SK-MEL-5 (cell line): ENCODE measurements at places on chromosomes 6 and 20.

- DNase-seq, result no peak
Observed at GRCh38 chr6:12348530-12349511, 58.7 kb downstream of the EDN1 start.

DNA sequence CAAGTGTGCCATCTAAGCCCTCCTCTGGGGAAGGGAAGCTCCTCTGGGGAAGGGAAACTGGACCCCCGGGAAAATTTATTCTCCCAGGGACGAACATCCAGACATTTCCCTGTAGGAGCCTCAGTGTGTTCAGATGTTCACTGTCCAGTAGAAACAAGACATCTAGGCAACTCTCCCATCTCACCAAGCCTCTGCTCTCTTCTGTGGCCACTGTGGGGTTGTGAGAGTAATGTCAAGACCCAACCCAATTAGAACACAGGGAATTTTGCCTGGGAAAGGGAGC lies 3.6 kb upstream of the PTGIS start:
- no peak for DNase-seq

DNA sequence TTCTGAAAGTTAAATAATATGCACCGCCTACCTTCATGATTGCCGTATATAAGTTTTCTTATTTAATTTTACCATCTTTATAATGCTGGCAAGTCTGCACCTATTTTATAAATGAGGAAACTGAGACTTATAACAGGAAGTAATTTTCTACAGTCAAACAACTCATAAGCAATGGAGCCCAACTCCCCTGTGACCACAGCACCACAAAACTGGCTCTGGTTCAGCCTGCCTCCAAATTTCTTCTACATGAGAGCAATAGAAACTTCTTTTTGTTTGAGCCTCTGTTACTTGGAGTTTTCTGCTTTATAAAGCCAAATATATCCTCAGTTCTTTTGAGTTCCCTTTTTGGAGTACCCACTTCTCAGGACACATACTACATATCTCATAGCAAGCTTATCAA lies 131.1 kb upstream of the HSF2 start:
- DNase-seq, result no peak

DNA sequence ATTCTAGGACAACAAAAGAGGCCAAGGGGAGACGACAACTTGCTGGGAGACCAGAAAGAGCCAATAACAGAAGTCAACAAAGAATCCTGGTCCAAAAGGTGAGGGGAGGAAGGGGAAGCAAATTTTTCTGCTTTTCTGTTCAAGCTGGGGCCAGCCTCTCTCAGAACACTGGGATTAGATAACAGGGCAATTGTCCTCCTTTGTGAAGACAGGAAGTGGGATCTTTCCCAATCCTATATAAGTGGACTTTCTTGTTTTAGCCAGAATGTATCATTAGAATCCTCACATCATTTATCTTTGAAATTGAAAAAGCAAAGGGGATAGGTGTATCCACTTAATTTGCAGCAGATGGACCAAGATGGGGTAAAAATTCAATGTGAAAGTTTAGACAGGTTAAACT lies 101.2 kb upstream of the COL21A1 start:
- peak; percentile 32 for DNase-seq

DNA sequence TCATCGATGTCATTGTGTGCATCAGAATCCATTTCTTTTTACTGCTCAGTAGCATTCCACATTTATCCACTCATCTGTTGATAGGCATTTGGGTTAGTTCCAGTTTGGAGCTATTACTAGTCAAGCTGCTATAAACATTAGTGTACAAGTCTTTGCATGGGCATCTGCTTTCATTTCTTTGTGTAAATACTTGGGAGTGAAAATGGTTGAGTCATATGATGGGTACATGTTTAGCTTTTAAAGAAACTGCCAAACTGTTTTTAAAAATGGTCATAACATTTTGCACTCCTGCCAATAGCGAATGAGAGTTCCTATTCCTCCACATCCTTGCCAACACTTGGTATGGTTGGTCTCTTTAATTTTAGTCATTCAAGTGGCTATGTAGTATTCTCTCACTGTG lies 21.2 kb upstream of the SLC22A2 start:
- DNase-seq, result no peak

DNA sequence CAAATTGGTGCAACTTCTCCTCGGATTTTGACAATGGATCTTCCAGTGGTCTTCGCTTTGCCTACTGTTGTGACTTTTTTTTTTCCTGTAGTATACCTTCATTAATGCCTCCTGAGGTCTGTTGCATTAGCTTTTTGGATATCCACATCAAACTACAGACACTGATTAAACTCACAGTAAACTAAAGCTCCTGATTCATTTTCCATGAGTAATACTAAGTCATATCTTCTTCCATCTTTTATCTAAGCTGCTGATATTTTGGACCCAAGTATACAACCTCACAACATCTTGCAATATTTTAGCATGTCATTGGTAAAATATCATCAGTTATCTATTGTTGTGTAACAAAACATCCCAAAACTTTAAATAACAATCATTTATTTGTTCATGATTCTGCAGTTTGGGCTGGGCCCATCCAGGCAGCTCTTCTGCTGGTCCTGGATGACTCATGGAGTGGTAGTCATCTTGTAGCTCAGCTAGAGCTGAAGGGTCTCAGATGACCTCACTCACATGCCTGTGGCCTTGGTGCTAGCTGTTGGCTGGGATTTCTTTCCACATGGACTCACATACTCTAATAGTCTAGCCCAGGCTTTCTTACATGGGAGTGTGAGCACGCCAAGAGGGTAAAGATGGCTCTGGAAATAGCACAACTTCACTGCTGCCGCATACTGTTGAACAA lies 78.3 kb upstream of the SRSF6 start:
- no peak for DNase-seq

GRCh38 chr6:97203343-97203742 lies 79.7 kb downstream of the MMS22L start:
- no peak for DNase-seq

DNA sequence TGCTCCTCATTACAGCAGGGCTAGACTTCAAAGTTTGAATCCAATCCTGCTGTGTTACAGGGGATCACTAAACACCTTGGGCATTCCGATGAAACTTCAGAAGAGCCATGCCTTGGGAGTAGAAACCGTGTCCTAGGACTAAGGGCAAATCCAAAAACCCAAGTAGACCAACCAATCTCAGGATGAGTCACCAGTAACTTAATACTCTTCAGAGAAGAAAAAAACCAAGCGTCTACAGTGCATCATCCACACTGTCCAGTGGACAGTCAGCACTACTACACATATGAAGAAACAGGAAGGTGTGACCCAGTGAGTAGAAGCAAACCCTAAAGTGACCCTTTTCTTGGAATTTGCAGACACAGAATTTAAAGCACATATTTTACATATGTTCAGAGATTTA lies 39.5 kb upstream of the VAPB start:
- DNase-seq, result no peak

GRCh38 chr20:60001108-60001507 lies 42.9 kb downstream of the CDH26 start:
- DNase-seq, result no peak

DNA sequence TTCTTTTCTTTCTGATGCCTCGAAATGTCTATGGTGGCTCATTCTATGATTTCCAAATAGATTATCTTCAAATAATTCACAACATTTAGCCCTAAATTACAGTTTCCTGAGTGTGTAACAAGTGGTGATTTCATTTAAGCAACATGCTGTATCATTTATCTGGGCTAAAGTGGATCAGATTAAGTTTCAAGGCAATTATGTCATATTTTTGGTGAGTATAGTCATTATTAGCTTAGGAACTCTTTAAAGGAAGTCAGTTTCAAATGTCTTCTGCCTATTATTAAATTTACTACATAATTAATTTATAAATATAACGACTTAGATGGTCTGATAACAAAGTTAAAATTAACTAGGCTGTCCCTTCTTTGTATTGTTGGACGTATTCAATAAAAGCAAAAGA lies 847.9 kb upstream of the FLRT3 start:
- no peak for DNase-seq

DNA sequence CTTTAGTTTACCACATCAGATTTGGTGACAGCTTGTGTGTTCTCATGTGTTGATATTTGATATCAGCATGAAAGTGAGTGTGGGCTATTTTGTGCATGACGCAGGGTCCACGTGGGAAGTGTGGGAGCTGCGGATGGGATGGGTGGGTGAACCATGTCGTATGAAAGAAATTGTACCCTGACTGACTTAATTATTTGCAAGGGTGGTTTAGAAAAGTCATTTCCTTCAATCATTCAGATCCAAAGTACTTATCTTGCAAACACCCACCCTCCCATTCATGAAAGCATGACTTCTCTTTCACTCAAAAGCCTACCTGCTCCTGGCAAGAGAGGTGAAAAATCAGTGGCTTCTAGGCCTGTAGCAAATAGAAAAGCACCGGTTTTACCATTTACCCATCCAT lies 91.8 kb upstream of the BACH2 start:
- DNase-seq, result no peak

DNA sequence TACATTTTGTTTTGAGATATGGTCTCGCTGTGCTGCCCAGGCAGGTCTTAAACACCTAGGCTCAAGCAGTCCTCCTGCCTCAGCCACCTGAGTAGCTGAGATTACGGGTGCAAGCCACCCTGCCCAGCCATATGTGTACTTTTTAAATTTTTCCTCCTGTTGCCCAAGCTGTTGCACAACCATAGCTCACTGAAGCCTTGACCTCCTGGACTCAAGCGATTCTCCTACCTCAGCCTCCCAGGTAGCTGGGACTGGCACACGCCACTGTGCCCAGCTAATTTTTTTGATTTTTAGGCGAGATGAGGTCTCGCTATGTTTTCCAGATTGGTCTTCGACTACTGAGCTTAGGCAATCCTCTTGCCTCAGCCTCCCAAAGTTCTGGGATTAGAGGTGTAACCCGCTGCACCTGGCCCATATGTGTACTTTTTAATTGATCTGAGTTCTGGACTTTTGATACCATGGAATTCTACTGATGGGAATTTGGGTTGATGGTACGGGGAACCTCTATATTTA lies 44.9 kb downstream of the ITCH start:
- DNase-seq, result no peak

DNA sequence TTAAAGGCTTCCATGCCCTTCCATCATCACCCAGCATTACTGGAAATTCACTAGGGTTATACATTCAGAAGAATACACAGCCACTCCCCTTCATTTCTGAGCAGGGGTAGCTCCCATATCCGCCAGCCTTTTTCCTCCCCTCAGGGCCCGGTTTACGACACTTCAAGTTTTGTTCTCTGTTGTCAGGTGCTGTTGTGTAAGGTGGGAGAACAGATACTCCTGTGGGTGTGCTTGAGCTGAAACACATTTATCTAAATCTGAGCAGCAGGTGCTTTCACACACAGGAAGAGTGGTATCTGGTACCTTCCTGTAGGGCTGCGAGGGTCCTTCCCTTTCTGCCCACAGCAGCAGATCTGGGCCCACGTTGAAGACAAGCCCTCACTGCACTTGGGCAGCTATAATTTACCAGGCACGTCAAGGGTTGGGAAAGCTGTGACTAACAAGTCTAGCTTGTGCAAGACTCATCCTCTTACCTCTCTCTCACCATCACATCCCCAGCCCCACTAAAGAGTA lies 215.8 kb upstream of the RREB1 start:
- no peak for DNase-seq

DNA sequence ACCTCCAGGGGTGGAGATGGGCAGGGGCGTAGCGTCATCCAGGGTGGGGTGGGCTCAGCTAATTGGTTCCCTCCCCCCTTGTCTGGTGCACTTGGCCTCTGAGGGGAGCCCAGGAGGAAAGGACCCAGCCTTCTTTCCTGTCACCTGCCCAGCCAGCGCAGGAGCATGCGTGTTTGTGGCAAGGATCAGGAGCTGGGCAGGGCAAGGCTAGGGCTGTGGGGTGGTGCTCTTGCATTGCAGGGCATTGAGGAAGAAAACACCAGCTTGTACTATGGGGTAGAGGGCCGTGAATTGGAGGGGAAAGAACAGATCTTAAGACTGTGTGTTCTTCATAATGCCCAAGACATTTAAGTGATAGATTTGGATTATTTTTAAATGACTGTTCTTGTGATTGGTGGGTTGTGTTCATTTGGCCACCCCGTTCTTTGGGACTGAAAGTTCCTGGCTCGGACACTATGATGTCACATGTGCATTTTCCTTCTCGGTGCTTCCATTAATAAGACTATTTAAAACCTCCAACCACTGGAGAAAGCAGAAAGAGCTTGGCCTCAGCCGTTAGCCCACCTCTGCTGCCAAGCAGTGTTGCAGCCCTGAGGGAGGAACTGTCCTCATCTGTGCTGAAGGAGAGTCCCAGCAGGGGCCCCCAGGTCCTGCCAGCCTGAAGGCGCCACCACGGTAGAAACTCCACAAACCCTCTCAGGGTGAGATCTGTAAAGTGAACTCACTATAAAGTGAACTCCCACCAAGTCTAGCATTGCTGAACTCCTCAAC lies 136.2 kb upstream of the INSM1 start:
- DNase-seq, result no peak

DNA sequence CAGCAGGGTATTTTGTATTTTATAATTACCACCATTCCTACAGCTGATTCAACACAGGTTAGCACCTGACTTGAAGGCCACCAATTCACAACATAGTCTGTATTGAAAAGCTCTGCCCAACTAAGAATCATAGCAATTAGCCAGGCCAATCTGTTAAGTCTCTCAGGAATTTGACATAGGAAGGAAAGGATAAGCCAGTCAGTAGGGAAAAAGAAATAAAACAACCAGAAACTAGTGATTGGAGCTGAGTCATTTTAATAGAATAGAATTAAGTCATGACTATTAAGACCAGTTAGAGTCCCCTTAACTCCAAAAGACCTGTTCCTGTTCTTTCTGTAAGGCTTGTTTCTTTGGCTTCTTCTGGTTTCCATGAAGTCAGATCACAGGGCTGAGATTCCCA lies 8.1 kb downstream of the RANBP9 start:
- no peak for DNase-seq

DNA sequence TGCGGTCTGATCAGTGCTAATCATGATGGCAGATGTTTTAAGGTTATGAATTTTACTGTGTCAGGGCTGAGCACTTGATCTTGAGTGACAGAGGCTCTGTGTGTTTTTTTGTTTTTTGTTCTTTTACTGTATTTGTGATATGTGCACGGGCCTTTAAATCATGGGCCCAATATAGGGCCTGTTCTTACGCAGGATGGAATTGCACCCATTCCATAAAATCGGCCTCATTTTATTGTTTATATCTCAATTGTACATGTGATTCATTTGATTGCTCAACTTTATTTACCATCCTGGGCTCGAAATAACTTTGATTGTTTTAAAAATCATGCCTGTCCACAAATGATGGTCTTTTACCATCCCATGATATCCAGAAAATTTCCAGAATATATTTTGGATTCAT lies 39.3 kb upstream of the MBOAT1 start:
- DNase-seq, result no peak

GRCh38 chr6:103872678-103873077 lies 987.0 kb downstream of the HACE1 start:
- no peak for DNase-seq

DNA sequence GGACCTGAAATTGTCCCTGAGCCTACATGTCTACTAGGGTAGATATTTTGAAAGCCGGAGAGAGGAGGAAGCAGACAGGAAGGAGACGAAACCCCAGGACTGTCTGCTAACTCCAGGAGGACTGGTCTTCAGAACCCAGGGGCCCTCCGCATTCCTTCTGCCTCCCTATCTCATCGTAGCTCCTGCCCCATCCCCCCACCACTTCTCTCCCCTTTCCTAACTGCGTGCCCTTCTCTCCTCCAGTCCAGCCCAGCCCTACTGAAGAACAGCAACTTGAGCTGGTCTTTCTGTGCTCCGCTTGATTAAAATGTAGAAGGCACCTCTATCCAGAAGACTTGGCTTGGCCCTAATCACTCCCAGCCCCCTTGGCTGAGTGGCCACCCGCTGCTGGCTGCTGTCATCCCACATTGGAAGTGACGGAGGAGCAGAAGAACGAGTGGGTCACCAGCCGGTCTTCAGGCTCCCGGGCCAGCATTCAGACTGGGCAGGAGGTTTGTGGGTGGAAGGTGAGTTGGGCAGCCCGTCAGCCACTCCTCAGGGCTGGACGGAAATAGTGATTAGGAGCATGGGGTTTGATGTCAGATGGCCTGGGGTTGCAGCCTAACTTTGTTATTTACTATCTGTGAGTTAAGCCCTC lies 28.8 kb upstream of the ANGPT4 start:
- no peak for DNase-seq
